Activated T-cell treated with anti-CD3 and anti-CD28 coated beads, Interleukin-2, amount 50 U/mL, for 72 hours (primary cell): ENCODE measurements at places on chromosomes 2 and 18. TPM values are rescaled to one million over a fixed set of nuclear protein-coding genes. Genes with fewer than 3 reads are reported as not detected.

DNA sequence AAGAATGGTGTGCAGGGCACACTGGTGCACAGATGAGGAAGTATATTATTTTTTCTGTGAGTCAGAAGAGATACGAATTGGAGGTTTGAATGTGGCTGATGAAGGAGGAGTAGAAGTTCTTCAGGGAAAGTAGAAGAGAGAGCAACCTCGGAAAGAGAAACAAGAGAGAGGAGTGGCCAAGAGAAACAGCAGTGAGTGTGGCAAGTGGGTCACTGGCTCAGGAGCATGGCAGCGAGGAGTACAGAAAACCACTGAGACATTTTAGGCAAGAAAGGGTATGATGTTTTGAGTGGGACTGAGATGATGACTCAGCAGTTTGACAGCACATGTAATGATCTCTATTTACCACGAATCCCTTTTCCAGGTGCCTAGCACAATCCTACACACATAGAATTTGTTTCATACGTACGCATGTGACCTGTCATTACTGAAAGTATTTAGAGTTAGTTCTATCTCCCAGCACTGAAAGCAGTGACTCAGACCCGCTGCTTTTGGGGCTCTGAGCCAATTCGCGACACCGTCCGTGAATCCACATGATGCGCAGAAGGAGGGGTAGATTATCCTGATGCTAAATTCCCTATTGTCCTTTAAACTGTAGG is 915.4 kb downstream of the DCDC2C start:
- no peak overlapping the region for H3K4me3 ChIP-seq
- no peaks in the 10 kb centered on the region for H3K27me3 ChIP-seq
- H3K4me1 ChIP-seq: no peaks in the 10 kb centered on the region
- H3K36me3 ChIP-seq: no peaks in the 10 kb centered on the region

DNA sequence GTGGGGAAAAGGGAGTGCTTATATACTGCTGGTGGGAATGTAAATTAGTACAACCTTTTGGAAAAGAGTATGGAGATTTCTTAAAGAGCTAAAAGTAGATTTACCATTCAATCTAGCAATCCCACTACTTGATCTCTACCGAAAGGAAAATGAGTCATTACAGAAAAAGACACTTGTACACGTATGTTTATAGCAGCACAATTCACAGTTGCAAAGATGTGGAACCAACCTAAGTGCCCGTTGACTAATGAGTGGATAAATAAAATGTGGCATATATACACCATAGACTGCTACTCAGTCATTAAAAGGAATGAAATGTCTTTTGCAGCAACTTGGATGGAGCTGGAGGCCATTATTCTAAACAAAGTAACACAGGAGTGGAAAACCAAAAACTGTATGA is 29.5 kb downstream of the FLACC1 start:
- peaks cover 5% of the 10 kb centered on the region for H3K4me1 ChIP-seq
- peaks cover 25% of the 10 kb centered on the region for H3K36me3 ChIP-seq
- H3K4me3 ChIP-seq: no peak overlapping the region
- H3K27me3 ChIP-seq: no peaks in the 10 kb centered on the region
- H3K27ac ChIP-seq: no peak overlapping the region

GRCh38 chr2:30860726-30861125 is 53.5 kb upstream of the CAPN13 start:
- no peaks in the 10 kb centered on the region for H3K4me1 ChIP-seq
- no peak overlapping the region for H3K27ac ChIP-seq
- no peaks in the 10 kb centered on the region for H3K36me3 ChIP-seq
- H3K27me3 ChIP-seq: no peaks in the 10 kb centered on the region

DNA sequence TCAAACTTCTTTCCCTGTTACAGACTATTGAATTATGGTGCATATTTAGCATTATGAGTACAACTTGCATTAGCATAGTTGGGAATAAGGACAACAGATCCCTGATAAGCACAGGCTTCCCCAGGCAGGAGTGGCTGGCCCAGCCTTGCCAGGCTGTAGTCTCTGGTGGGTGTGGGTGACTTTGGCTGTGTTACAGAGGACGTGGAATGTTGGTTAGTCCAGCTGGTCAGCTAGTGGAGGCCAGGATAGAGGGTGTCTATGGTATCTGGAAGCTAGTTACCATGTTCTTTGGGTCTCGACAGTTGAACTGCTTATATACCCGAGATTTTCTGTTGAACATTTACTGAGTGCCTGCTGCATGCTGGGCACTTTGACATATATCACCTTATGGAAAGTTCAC is 4.7 kb downstream of the SH3RF3 start:
- H3K27ac ChIP-seq: no peak overlapping the region
- no peak overlapping the region for H3K4me3 ChIP-seq
- H3K36me3 ChIP-seq: no peaks in the 10 kb centered on the region
- peaks cover 22% of the 10 kb centered on the region for H3K4me1 ChIP-seq
- H3K27me3 ChIP-seq: peaks cover 59% of the 10 kb centered on the region

DNA sequence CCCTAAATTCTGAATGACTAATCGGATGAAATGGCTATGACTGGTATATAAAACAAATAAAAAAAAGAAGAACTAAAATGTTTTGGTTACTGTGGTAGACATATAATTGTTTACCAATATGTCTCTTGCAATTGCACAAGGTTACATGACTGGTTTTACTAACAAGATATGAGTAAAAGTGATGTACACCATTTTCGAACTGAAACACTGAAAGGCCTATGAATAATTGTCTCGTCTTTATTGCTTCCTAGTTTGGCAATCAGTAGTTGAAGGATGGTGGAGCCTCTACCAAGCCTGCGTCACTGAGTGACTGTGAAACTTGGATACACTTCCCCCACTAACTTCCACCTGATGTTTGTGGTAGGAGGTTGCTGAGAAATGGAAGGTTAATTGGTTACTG is 16.5 kb downstream of the CDH19 start:
- no peaks in the 10 kb centered on the region for H3K27me3 ChIP-seq
- H3K4me3 ChIP-seq: no peak overlapping the region
- H3K27ac ChIP-seq: no peak overlapping the region
- no peaks in the 10 kb centered on the region for H3K36me3 ChIP-seq

GRCh38 chr2:58584606-58585118 is 343.5 kb upstream of the FANCL start:
- no peak overlapping the region for H3K27ac ChIP-seq
- no peaks in the 10 kb centered on the region for H3K27me3 ChIP-seq
- no peaks in the 10 kb centered on the region for H3K36me3 ChIP-seq
- no peak overlapping the region for H3K4me3 ChIP-seq

GRCh38 chr2:222561817-222562645 is 93.9 kb downstream of the FARSB start:
- H3K4me3 ChIP-seq: no peak overlapping the region
- H3K27me3 ChIP-seq: no peaks in the 10 kb centered on the region
- peak; percentile 48 for DNase-seq
- H3K27ac ChIP-seq: no peak overlapping the region
- no peaks in the 10 kb centered on the region for H3K36me3 ChIP-seq

GRCh38 chr18:24530630-24531111 is 70.2 kb downstream of the HRH4 start:
- peak; percentile 15 for DNase-seq
- peaks cover 65% of the 10 kb centered on the region for H3K27me3 ChIP-seq
- H3K4me1 ChIP-seq: peaks cover 16% of the 10 kb centered on the region

GRCh38 chr2:168583064-168583709 is 127.1 kb downstream of the CERS6 start:
- H3K27ac ChIP-seq: peak overlapping the region; percentile 1
- no peak for DNase-seq
- peaks cover 50% of the 10 kb centered on the region for H3K4me1 ChIP-seq
- H3K4me3 ChIP-seq: peak overlapping the region; percentile 27
- H3K36me3 ChIP-seq: no peaks in the 10 kb centered on the region
- H3K27me3 ChIP-seq: no peaks in the 10 kb centered on the region

- H3K36me3 ChIP-seq: no peaks in the 10 kb centered on the region
- H3K4me1 ChIP-seq: peaks cover 46% of the 10 kb centered on the region
- H3K27me3 ChIP-seq: no peaks in the 10 kb centered on the region
- no peak for DNase-seq
Observed at GRCh38 chr18:3648641-3649040, 198.7 kb downstream of the TGIF1 start.

DNA sequence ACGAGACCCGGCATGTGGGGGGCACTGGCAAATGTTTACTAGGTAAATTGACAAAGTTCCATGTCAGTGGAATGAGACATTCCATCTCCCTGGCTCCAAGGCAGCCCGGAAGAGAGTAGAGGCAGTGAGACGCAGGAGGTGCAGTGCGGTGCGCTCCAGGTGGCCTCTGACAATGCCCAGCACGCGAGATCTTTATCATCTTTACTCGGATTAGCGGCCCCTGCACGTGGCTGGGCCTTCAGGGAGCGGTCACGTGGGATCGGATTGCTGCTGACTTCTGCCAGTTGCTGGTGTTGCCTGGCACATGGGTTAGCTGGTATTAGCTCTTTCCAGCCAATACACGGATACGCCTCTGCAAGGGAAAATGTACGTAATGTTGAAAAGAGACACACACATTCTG is 151.2 kb upstream of the ALKAL2 start:
- no peaks in the 10 kb centered on the region for H3K27me3 ChIP-seq
- H3K36me3 ChIP-seq: no peaks in the 10 kb centered on the region
- no peak for DNase-seq
- no peak overlapping the region for H3K4me3 ChIP-seq
- H3K27ac ChIP-seq: no peak overlapping the region

DNA sequence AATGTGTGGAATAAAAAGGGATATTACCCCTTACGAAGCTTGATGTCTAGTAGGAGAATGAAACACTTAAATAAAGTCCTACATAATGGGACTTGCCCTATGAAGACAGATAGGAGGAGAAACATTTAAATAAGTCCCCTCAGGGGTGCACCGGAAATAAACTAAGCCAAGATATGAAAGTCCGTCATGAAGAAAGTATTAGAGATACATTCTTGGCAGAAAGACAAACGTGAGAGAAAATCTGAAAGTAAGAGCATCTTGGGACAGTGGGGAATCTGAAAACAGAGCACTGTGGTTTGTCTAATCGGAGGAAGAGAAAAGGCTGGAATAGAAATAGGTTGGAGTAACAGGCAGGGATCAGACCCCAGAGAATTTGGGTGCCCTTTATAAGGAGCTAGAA is 516.9 kb upstream of the DSEL start:
- no peak overlapping the region for H3K27ac ChIP-seq
- H3K36me3 ChIP-seq: no peaks in the 10 kb centered on the region
- H3K27me3 ChIP-seq: no peaks in the 10 kb centered on the region
- DNase-seq: no peak
- H3K4me3 ChIP-seq: no peak overlapping the region

GRCh38 chr2:3132466-3132865 is 245.2 kb downstream of the EIPR1 start:
- no peaks in the 10 kb centered on the region for H3K36me3 ChIP-seq
- no peaks in the 10 kb centered on the region for H3K4me1 ChIP-seq
- no peak overlapping the region for H3K27ac ChIP-seq
- no peak for DNase-seq
- H3K27me3 ChIP-seq: no peaks in the 10 kb centered on the region
- no peak overlapping the region for H3K4me3 ChIP-seq

Gene CD8A
- 180 TPM for total RNA-seq

- H3K4me3 ChIP-seq: no peak overlapping the region
- H3K4me1 ChIP-seq: peaks cover 36% of the 10 kb centered on the region
- no peak for DNase-seq
Observed at GRCh38 chr2:112151271-112151670, 13.1 kb downstream of the FBLN7 start.
